ENCODE measurements at places on chromosomes 6 and 20.

GRCh38 chr6:10484912-10485311 lies 36.2 kb upstream of the GCNT2 start:
- DNase-seq: no peak

DNA sequence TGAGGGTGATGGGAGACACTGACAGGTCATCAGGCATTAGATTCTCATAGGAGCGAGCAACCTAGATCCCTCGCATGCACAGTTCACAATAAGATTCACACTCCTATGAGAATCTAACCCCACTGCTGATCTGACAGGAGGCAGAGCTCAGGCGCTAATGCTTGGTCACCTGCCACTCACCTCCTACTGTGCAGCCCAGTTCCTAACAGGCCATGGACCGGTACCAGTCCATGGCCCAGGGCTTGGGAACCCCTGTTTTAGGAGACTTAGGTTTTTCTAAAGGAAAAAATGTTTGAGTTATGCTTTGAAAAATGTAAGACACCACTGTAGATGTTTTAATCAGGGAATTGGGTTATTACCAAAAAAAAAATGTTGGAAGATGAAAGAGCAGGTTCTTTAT lies 6.7 kb downstream of the HLA-E start:
- no peak for DNase-seq

DNA sequence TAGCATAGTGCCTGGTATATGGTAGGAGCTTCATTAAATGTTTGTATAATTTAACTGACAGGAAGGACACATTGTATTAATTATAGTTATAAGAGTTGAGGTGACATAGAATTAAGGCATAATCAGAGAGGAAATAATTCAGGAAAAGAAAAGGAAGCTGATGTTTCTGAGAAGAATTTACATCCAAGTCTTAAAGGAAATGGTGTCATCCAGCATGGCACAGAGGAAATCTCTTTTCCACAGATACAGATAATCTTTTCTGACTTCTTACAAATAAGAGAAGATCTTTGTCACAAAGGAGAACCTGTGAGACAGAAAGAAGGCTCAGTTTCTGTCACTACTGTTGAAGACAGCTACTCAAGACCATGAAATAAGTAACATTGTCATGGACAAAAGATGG lies 222.5 kb downstream of the GJA1 start:
- no peak for DNase-seq

DNA sequence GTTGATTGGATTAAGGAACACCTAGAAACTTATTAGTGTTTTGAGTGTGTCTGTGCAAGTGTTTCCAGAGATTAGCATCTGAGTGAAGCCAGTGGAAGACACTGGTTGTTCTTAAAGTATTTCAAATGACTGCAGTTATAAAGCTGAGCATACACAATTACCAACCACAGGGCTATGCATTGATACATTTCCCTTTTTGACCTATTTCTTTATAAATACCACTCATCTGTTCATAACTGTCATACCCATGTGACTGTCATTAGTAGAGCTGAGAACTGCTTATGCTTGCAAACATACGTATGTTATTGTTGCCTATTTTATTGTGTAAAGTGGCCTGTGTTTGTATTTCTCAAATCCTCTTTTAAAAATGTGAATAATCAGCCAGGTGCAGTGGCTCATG lies 15.3 kb upstream of the ZC3H12D start:
- no peak for DNase-seq

DNA sequence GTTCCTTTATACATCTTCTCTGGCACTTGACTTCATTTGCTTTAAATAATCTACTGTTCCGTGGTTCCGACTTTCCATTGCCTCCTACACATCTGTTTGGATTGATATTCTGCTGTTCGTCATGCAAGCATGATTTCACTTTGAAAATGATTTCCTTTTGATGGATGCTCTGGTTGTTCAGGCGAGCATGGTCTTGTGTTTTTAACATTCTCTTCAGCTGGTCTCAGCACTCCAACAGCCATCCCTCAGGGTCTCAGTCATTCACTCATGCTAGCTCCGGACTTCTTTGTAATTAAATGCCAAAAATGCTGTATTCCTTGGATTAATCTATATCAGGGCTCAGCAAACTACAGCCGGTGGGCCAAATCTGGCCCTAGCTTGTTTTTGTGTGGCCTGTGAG lies 27.2 kb upstream of the SPACA1 start:
- no peak for DNase-seq

DNA sequence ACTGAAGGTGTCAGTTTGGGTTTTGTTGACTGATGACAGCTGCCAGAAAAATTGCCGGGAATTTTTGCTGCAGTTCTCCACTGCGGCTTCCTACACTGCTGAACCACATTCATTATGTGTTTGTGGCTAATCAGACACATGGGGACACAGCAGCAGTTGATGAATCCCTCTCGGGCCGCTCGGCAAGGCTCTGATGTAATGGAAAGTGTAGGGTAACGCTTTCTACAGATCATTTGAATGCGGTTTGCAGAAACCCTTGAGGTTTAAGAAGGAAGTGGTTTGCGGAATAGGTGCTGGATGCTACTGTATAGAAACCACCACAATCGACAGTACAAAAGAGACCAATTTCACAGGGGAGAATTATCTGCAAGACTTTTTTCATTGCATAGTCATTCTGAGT lies 138.7 kb upstream of the SASH1 start:
- peak; percentile 43 for DNase-seq

DNA sequence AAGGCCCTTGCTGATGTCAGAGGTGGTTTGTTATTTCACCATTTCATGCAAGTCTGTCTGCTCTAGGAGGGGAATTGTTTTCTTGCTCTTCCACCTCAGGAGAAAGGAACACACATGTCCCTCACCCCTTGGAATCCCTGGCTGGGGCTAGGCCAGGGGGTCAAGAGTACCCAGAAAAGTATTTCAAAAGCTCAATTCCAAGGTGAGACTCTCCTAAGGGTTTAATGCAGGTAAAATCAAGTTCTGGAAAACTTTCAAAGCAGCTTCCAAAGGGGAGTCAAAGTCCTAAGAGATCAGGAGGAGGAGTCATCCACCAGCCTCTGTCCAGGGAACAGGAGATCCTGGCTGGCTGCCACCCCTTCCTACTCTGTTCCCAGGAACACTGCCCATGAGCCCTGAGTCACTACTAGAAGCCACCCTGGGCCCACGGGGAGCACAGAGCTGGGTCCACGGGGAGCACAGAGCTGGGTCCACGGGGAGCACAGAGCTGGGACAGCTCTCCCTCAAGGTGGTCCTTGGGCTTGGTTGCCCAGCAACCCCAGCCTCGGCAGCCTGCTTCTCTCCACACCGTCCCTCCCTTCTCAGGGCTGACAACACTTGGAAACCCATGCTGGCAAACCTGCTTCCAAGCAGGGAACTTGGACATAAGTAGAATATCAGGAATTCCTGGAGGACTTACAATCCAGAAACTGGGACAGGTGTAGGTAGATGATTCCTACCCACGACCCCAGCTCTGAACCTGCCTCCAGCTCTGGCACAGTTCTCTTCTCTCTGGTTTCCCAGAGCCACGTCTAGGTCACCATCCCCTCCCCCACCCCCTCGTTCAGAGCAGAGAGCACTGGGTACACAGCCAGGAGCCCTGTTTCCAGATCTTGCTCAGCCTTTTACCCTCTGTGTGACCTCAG lies 35.3 kb upstream of the CDKN1A start:
- DNase-seq: no peak

DNA sequence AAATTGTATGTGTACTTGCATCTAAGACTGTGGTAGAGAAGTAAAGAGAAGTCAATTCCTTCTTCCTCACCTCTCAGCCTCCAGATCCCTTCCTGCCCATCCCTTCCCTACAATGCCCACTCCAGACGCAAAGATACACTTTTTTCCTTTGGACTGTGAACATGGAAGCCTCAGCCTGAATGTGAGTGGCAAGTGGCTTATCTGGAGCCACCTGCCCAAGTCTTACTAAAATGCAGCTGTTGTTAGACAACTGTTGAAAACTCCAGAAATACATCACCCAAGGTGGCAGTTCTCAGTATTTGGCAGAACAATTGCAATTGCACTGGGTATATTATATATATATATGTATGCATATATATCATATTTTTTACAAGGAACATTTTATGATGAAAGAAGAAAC lies 7.5 kb downstream of the VGLL2 start:
- DNase-seq: no peak

DNA sequence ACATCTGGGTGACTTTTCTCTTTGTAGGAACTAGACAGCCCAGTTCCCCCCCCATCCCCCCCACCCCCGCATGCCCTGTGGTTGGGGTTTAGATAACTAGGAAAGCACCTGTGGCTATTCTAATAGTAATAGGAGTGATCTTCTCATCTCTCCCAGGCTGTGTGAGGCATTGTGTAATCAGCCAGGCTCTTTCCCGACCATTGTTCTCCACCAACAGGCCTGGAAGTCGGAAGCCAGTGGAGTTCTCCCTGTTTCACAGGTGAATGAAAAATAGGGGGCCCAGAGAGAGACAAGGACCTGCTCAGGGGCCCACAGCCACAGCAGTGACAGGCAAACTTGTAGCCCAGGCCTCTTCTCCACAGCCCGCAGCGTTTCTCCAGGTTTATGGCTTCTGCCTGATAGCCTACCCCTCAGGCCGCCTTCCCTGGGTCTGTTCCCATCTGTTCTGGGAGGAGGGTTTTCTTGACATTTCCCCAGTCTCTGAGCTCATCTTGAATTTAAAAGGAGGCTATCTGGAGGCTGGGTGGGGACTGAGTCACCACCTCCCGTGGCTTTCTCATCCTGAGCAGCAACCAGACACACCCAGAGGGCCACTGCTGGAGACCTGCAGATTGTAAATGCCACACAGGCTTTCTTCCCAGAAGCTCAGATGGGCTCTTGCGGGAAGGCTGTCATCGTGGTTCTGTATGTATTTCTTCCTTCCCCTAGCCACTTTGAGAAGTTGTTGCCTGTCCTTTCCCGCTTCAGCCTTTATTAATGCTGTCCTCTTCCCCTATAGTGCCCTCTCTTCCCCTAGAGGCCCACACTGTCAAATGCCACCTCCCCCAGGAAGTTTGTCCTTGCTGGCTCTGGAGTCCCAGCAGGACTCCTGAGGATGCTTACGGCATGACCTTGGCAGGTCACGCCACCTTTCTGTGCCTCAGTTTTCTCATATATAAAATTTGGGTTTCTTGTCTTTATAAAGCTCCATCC lies 75.9 kb upstream of the MYL9 start:
- DNase-seq: no peak

DNA sequence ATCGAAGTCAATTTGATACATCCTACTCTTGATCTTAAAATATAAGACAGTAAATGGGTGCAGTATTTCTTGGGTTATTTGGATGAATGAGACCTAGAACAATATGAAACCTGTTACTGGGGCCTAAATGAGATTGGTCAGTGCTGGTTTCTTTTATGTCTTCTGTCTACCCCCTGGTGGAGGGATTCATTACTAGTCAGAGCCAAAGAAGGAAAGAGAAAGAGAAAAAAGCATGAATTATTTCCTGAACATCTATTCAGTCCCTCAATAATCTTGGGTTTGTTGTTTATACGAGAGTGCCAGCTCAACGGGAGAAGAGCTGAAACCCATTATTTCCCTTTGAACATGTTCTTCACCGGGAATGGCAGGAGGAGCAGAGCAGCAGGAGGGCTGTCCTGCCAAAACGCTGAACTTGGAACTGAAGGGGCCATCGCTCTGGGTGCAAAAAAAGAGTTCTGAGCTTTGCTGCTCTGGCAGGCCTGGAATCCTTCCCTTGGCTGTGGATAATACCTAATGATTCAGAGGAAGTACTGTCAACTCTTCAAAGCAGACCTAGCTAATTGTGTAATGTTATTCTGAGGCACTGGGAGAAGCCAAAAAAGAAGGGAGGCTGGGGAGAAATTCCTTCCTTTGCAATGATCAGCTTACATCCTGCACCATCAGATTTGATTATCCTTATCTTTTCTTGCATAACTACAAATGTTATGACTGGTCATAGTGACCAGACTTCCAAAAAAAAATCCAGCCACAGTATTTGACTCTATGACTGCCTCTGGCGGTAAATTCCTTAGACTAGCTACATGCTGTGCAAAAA lies 72.0 kb downstream of the BLOC1S5 start:
- DNase-seq: no peak

DNA sequence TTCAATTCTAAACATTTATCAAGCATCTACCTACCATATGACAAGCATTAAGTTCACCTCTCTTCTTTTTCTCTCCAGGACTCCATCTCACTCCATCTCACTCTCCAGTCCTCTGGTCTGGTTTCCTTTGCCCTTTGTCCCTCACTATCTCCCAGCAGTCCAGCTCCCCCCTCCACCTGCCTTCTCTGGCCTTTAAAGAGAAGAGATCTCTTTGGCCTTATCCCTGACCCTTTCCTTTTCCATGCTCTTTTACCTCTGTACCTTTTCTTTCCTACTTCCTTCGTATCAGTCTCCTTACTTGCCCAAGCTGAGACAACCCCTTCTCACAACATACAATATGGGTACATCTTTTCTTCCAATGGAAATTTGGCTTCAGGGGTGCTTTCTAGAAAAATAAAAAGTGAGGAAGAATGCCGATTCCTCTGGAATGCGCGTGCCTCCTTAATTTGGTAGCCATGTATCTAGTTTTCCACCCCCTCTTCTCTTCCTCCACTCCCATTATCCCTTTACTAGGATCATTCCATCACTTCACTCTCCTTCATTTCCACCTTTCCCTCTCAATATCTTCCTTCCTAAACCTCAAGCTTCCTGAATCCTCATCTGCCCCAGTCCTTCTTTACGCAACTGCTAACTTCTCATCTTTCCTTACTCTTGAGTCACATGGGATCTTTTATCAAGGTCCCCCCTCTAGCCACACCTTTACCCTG lies 745 bp upstream of the AGPAT1 start:
- DNase-seq: no peak

DNA sequence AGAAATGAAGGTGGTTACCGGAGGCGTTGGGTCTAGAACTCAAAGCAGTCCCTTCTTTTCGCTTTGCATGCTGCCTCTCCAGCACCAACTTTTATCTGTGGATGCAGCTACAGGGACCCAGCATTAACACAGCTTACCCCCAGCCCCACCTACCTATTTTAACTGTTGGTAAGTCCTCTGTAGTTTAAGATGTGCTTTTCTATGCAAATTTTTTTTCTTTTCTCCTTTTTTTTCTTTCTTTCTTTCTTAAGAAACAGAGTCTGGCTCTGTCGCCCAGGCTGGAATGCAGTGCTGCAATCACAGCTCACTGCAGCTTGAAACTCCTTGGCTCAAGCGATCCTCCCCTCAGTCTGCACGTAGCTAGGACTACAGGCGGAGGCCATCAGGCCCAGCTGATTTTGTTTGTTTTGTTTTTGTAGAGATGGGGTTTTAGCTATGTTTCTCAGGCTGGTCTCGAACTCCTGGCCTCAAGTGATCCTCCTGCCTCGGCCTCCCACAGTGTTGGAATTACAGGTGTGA lies 6.5 kb upstream of the USP45 start:
- no peak for DNase-seq

GRCh38 chr20:5528719-5529256 lies 212.0 kb upstream of the PROKR2 start:
- DNase-seq: peak; percentile 46

Data from stimulated activated CD4-positive, alpha-beta T cell treated with anti-CD3 and anti-CD28 coated beads, Interleukin-4, amount 100 ng/mL, for 48 hours (primary cell).